ENCODE measurements at places on chromosomes 12 and 14.

GRCh38 chr14:104787736-104788135 is 7.8 kb downstream of the AKT1 start:
- DNase-seq = no peak

DNA sequence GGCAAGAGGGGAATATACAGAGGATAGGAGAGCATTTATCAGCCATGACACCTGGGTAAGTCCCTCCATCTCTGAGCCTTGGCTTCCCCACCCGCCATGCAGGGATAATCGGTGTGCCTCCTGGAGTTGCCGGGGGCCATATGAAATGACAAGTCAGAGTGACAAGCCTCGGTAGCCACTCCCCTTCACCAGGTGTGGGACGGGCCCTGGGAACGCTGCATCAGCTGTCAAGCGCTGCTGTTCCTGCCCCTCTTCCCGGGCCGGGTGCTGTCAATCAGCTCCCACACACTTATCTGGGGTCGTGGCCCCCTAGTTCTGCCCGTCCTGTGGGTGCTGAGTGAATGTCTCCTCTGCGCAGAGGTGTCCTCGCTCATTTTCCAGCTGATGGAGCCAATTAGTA is 57.2 kb downstream of the MVK start:
- no peak for DNase-seq

DNA sequence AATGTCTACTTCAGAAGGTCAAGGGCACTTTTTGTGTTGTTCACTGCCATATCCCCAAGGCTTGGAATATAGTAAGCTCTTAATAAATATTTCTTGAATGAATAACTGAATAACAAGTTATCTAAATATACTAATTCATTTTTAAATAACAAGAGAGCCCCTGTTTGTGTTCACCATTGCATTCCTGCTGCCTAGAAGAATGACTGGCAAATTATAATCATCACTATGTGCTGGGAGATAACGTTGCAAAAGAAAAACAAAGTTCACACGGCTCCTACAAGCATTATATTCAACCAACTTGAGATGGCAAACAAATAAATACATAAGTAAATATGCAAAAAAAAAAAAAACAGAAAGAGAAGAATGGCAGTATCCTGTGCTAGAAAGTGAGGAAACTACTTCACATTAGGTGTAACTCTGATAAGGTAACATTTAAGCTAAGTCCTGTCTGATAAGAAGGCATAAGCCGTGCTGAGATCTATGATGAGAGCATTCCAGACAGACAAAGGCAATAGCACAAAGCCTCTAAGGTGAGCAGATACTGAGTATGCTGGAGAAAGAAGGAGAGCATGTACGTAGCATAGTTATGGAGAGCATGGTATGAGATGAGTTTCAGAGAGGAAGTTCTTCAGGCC is 9.2 kb upstream of the TSPAN8 start:
- DNase-seq = no peak

DNA sequence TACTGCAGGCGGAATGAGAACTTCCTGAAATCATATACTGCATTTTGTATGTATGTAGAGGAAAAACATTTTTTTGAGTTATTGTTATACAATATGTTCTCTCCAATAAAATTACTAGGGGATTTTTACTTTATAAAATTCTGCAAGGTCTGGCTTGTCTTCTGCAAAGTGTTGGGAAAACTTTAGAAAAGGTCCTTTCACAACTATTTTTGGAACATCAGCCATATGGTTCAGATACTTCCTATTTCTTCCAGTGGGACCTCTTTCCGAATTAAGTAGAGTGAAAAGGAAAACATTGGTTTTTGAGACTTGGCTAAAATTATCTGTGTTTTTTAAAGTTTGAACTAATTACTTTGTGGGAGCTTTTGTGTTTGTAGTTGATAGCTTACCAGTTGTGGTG is 52.7 kb downstream of the DAAM1 start:
- DNase-seq = no peak

- DNase-seq = peak; percentile 74
Measured at GRCh38 chr12:5083955-5084849, 40.5 kb downstream of the KCNA5 start.

DNA sequence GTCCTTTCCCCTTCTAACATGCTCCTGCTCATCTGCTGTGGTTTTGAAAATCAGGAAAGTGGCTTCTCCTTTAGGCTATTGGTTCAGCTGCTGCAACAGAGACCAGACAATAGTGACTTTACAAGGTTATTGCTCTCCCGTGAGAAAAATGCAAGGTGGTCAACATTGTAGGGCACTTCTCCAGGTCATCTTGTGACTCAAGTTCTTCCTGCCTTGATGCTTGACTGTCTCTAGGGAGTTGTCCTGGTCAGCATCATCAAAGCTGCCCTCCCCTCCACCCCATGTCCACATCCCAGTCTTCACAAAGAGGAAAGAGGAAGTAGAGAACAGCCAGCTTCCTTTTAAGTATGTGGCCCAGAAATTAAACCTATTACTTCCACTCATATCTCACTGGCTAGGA is 3.9 kb upstream of the TMEM63C start:
- DNase-seq = no peak

Measured in spinal cord (tissue), 10 donors.